ENCODE measurements at places on chromosomes 7 and 10. TPM values are rescaled to one million over a fixed set of nuclear protein-coding genes. Genes with fewer than 3 reads are reported as not detected.
A peak's percentile ranks its signal among the peaks of the same experiment; 100 is the strongest.

The TMEM176A gene
- 30.7 TPM for total RNA-seq

- no peaks in the 10 kb centered on the region for H3K4me1 ChIP-seq
- no peaks in the 10 kb centered on the region for H3K36me3 ChIP-seq
- H3K27ac ChIP-seq = no peak overlapping the region
- DNase-seq = no peak
- H3K4me3 ChIP-seq = no peak overlapping the region
Measured at GRCh38 chr10:14468023-14468441, 137.3 kb upstream of the FRMD4A start.

- no peaks in the 10 kb centered on the region for H3K27me3 ChIP-seq
- peak overlapping the region; percentile 82 for H3K27ac ChIP-seq
- no peaks in the 10 kb centered on the region for H3K36me3 ChIP-seq
- peak overlapping the region; percentile 14 for H3K4me3 ChIP-seq
- DNase-seq = no peak
Measured at GRCh38 chr7:3304131-3304530, 3.1 kb downstream of the SDK1 start.

DNA sequence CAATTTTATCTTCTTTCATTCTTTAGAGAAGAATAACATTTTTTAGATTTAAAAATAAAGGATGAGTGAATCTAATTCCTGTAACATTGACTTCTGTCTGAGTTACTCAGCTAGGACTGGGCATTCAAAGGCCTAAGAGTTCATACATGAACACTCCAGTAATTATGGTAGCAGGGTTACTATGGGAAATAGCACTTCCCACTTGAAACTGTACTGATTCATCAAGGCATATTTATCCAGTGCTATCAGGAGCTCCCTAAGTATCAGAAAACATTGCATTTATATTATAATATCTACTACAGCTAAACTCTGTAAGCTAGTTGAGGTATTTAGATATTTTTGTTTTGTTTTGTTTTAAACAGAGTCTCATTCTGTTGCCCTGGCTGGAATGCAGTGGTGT, 41.8 kb downstream of the NDUFB2 start:
- no peak for DNase-seq
- H3K27ac ChIP-seq = no peak overlapping the region
- no peak overlapping the region for H3K4me3 ChIP-seq
- H3K27me3 ChIP-seq = no peaks in the 10 kb centered on the region
- H3K36me3 ChIP-seq = peaks cover 5% of the 10 kb centered on the region

The ACBD7 gene
- total RNA-seq = not detected

Data from aorta (tissue), 5 donors.